ENCODE measurements at places on chromosomes 6 and 20.

GRCh38 chr6:4396044-4396443 lies 260.7 kb upstream of the ECI2 start:
- no peak for DNase-seq

DNA sequence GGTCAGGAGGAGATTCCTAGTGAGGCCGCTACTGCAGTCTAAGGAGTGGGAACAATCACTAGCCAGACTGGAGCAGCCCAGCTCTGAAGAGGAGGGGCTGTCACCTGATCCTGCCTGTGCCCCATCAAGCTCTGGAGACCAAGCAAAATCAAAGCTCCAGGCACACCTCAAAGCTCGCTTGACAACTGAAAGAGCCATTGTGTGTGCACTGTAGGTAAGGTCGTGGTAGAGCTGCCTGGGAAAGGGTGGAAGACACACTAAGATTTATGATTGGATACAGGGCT lies 58.2 kb downstream of the CSE1L start:
- DNase-seq = no peak

DNA sequence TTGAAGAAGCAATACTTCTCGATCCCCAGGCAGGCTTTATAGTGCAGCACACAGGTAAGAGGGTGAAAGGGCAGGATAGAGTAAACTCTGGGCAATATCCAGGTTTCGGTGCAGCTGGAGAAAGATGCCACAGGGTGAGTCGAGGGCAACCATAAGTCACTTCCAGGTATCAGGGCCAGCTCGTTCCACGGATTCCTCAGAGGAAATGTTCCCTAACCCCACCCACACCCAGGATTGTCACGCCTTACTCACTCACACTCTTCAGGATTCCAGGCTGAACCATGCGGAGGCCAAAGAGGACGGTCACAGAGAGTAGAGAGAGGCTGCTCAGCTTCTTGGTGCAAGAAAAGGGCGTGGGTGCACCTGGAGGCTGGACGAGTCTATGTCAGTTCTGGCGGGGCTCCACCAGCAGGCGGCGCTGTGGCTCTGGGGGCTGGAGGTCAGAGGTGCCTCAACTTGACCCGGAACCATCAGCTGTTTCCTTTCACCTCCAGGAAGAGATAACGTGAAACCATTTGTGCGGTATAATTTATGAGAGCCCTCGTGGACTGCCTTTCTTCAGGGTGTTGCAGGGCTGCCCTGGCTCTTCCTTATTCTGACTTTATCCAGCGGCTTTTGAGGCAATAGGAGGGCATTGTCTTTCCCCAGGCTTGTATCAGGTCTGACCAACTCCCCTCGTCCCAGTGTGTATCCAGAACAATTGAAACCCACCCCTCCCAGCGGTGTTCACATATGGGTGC lies 14.5 kb upstream of the WFDC12 start:
- no peak for DNase-seq

DNA sequence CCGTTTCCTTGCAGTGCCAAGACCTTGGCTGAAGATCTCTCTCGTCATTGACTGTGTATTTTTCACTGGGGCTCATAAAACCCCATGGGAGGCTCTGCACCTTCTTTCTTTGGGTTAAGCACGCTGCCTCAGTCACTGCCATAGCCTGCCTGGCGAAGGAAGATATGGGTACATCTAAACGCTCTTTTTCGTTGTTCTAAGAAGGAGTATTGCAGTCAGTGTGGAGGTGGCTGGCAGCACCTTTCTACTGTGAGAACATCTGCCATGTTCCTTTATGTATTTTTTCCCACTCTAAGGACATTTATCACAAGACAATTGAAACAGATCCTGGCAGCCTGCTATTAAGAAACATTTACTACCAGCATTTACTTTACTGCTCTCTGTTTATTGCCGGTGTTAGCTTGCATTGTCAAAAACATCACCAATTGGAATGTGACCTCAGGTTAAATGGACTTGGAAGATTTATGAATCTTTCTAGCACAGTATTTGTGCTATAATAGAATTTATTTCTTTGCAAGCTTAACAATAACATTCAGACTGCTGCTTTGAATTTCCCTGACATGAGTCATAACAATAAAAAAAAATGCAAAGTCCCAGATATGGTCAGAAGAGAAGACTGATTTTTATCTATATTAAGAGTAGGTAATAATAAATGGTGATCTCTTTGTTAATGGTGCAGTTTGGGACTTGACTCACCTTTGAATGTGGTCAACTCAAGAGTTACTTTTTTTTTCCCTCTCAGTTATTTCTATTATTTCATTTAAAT lies 62.2 kb upstream of the CLDN20 start:
- DNase-seq = peak; percentile 16

DNA sequence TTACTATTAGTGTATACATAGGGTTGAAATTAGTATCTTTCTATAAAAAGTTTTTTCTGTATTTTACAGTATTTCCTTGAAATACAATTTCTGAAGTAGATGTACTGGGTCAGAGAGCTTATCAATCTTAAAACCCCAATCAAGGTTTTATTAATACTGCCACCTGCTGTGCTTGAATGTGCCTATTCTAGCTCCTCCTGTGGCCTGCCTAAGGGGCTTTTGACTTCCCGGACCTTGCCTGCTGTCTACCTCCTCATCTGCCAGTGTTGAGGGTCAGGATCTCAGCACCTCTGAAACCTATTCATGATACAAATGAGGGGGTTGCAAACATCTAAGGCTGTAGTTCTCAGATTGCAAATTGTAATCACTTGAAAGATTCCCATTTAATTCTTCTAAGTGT lies 9.2 kb downstream of the PACRG start:
- no peak for DNase-seq

- no peak for DNase-seq
Measured at GRCh38 chr6:140182821-140183220, 808.4 kb upstream of the CITED2 start.

- no peak for DNase-seq
Measured at GRCh38 chr6:90645634-90646033, 58.8 kb upstream of the MAP3K7 start.

DNA sequence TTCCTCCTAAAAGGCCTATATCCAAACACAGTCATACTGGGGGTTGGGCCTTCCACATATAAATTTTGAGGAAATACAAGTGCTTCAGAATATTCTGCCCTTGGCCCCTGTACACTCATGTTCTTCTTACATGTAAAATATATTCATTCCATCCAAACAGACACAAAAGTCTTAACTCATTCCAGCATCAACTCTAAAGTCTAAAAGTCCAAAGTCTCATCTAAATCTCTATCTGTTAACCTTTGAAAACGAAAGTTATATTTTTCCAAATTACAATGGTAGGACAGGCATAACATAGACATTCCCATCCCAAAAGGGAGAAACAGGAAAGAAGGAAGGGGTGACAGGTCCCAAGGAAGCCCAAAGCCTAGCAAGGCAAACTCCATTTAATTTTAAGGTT lies 215.4 kb upstream of the THBS2 start:
- no peak for DNase-seq

DNA sequence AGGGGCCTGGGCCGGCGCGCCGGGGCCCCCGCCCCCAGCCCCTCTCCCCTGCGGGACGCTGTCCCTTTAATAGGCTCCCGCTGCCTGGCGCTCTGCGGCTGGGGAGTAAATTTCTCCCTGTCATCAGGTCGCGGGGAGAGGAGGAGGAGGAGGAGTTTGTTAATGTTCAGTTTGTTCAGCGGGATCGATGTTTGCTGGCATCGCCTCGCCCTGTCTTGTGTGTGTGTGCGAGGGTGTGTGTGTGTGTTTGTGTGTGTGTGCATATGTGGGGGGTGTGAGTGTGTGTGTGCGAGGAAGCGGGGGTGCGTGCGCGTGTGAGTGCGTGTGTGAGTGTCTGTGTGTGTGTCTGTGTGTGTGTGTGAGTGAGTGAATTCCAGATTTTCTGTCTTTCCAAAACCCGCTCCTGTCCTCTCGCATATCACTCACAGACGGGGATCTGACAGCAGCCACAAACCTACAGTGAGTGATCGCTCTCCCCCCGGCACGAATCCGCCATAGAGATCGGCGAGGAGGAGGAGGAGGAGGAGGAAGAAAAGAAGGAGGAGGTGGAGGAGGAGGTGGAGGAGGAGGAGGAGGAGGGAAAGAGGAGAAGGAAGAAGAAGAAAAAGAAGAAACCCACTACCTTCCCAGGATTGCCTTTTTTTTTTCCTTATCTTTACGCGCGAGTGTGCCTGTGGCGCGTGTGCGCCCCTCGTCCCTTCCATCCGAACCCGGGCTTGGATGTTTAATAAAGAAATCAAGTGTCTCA lies at the start of gene TSHZ2:
TSS of gene TSHZ2 (plus strand) at position 169 of the 748 bp plus-strand sequence. CDS start 936 bp downstream, outside the sequence.
- peak; percentile 36 for DNase-seq

GRCh38 chr20:32605167-32605656 lies 20.1 kb upstream of the NOL4L start:
- DNase-seq = no peak

DNA sequence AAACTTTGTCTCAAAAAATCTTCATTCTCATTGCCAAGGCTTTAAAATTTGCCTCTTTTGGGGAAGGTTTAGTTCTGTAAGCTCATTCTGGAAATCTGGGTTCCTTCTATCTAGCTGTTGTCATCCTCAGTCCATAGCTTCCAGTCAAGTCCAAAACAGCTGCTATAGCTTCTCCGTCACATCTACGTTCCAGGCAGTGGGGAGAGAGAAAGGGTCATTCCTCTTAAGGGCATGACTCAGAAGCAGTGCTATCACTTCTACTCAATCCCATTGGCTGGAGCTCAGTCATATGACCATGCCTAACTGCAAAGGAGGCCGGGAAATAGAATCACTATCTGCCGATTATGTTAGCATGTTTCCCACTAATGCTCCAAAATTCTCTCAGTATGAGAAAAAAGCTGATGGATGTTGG lies 141.4 kb upstream of the PTPN1 start:
- DNase-seq = no peak

DNA sequence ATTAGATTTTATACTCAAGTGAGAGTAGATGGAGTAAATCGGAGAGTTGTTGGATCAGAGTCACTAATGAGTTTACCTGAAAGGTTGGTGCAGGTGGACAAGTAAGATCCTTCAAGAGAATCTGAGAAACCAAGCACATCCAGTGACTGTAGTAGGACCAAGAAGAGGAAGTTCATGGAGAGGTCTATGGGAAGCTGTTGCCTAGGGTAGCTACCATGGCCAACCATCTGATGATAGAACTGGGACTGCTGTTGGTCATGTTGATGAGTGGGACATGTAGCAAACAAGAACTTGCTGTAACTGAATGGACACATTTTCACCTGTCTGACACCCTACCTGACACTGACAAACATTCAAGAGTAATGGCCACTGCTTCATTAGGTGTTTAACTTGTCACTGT lies 11.3 kb upstream of the ADGB start:
- no peak for DNase-seq

Measured in NCI-H1436 (cell line).